A673 (cell line): ENCODE measurements at places on chromosomes 2 and 18.

DNA sequence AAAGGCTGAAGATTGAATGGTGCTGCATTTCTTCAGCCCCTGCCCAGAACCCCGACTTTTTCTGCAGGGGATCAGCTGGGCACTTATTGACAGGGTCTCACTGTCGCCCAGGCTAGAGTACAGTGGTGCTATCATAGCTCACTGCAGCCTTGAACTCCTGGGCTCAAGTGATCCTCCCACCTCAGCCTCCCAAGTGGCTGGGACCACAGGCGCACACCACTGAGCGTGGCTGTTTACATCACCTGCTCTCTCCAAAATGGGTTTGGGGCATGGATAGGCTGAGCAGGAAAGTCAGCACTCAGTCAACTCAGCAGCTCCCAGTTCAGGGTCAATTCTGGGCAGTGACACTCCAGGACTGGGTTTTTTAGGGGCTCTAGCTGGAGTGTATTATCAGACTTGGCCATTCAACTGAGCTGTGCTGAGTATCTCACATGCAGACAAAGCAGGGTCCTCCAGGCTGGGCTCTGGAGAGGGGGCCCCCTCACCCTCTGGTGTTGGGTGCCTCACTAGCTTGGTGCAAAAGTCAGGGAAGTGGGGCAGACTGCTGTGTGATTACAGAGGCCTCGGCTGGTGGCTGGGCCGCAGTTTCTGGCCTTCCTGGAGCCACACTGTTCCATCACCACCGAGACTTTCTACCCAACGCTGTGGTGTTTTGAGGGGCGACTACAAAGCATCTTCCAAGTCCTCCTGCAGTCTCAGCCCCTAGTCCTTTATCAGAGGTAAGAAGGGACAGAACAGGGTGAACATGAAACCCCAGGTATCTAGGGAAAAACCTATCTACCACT, 4.5 kb downstream of the ABHD1 start:
- DNase-seq, result no peak

DNA sequence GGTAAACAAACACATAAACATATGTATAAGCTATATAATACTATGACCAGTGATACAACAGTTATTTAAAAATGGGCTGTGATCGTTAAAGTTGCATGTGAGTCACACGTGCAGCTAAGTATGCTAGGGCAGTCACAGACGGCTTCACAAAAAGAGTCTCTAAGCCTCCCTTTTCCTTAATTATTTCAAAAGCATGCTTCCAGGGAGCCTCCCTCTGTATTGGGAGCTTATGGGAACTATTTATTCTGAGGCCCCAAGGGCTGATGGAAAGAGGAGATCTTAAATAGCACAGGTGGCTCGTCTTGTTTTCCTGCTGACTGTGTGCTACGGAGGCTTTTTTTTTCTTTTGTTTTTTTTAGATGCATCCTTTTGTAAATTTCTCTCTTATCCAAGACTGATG, 94.3 kb downstream of the ADCYAP1 start:
- no peak for DNase-seq

GRCh38 chr2:239500574-239501550, 100.0 kb upstream of the HDAC4 start:
- DNase-seq, result no peak

GRCh38 chr2:147916723-147917122, 71.9 kb downstream of the ACVR2A start:
- DNase-seq, result no peak

DNA sequence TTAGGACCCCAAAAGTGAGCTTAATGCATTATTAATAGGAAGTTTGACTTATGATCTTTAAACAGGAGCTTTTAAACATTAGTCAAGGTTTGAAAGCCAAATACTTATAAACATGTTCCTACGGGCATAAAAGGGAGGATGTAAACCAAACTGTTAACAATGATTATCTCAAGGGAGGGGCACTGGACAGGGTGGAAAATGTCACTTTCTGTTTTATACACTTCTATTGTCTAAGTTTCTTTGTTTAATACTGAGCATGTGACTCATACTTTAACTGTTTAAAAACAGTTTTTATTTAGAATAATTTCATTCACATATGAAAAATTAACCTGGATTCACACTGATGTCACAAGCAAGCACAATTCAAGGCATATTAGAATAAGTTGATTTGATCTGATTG, 18.3 kb upstream of the ITGA6 start:
- DNase-seq, result no peak

- DNase-seq, result peak; percentile 87
Measured at GRCh38 chr2:121530212-121530705, 421 bp upstream of the RNU4ATAC start.

- peak; percentile 52 for DNase-seq
Measured at GRCh38 chr2:1900732-1901131, 156.4 kb upstream of the PXDN start.

- DNase-seq, result no peak
Measured at GRCh38 chr18:21118806-21119205, 7.2 kb upstream of the ROCK1 start.

DNA sequence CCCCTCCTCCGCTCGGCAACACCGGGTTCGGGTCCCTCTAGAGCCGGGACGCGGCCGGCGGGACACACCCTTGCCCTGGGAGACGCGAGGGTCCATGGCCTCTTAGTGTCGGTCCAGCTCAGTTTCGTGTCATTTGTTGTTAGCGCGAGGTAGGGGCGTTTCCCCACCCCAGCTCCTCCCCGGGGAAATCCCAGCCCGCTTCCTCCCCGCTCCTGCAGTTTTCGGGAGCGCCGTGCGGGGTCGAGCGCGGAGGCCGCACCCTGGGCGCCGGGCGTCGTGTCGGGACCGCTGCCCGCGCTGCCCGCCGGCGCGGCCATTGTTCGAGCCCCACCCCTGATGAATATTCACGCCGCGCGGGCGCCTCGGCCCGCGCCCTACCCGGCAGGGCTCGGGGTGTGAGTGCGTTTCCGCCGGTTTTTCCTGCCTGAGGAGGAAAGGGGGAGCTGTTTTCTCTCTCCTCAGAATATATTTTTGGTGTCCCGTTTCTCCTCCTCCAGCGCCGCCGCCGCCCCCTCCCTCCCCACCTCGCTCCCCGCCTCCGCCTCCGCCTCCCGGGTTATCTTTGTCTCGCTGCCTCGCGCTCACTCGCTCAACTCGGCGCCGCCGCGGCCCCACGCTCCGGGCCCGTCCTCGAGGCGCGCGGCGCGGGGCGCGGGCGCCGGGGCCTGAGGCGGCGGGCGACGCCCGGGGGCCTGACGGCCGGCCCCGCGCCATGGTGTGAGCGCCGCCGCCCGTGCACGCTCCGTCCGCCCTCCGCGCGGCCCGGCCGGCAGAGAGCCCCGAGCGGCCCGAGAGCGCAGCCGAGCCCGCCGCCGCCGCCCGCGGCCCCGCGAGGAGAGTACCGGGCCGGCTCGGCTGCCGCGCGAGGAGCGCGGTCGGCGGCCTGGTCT, at the start of gene MAP4K4:
MAP4K4 (plus strand) TSS at position 584 of the 890 bp plus-strand sequence. CDS start 374 bp downstream, outside the sequence.
- DNase-seq, result peak; percentile 93

GRCh38 chr18:26826656-26827235, 38.8 kb downstream of the AQP4 start:
- no peak for DNase-seq

- DNase-seq, result no peak
Measured at GRCh38 chr18:57436191-57436964, 1.2 kb downstream of the ONECUT2 start.

GRCh38 chr2:204507636-204508035, 37.6 kb upstream of the PARD3B start:
- DNase-seq, result no peak

- DNase-seq, result no peak
Measured at GRCh38 chr2:222433332-222434173, 9.2 kb downstream of the SGPP2 start.

DNA sequence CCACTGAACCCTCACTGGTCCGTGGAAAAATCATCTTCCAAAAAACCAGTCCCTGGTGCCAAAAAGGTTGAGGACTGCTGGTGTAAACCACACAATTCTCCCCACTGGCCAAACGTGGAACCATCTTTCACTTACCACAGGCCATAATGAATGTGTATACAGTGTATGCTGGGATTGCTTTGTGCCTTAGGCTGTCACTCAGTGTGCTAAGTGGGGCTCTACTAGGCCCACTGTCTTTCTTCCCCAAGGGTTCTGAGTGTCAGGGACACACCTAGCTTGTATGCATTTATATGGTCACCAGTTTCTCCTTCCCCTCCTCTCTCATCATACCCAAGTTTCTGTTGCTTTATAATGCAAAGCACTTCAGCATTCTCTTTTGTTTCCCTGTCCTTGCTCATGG, 27.2 kb downstream of the SCYGR8 start:
- DNase-seq, result no peak

DNA sequence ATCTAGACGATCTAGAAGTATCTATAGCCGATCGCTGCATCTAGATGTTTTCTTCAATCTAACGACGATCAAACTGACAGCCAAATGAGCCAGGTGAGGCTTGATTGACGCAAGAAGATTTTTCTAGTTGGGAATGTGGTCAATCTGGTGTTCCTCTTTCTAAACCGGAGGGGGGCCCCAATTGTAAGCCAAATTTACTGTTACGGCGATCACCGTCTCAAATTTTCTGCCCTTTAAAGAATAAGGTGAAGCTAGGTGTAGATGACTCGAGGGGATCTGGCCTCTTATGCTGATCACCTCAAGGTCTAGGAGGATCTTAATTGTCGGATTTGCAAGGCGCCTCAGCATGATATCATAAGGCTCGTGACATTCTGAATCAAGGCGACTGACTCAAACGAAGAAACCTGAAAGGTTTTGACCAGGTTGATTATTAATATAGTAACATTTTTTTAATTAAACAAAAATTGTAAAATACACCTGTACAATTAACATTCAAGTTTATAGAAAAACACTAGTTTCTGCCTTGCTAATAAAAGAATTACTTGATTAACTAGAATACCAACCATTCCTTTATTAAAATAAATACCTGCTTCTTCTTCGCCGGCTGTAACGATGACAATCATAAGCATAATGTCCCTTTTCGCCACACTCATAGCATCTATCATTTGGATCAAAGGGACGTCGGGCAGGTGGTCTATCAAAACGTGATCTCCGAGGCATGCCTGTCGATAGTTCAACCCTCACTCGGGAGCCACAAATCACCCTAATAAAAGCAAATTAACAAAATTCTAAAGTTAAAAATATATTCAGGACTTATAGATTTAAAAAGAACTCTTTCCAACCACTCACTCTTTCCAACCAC, 2.0 kb downstream of the SRSF7 start:
- no peak for DNase-seq

DNA sequence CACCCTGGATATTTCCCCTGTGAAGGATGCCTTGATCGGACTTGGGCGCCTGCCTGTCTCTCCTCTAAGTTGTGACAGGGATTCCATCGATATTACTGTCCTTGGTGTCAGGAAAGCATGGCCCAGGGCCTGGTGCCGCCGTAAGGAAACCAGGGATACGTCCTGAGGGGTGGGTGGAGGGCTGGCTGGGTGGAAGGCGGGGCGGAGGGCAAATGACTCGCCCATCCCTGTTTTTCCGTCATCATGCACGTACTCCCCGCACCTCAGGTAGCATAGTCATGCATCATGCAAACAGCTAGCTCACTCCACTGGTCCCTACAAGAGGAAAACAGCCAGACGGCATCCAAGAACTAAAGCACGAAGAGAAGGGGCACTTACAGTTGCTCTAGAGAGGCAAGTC, 57.1 kb downstream of the PXDN start:
- no peak for DNase-seq
